ENCODE measurements at places on chromosomes 6 and 20. TPM values are rescaled to one million over a fixed set of nuclear protein-coding genes. Genes with fewer than 3 reads are reported as not detected.

GRCh38 chr6:108869876-108870275, 21.7 kb downstream of the ARMC2 start:
- DNase-seq = no peak
- H3K27ac ChIP-seq = no peak overlapping the region
- no peaks in the 10 kb centered on the region for H3K27me3 ChIP-seq
- no peaks in the 10 kb centered on the region for H3K36me3 ChIP-seq
- peaks cover 3% of the 10 kb centered on the region for H3K4me1 ChIP-seq
- no peak overlapping the region for H3K4me3 ChIP-seq

GRCh38 chr6:41836022-41836659, 48.6 kb downstream of the TOMM6 start:
- no peaks in the 10 kb centered on the region for H3K27me3 ChIP-seq
- no peak for DNase-seq
- no peaks in the 10 kb centered on the region for H3K36me3 ChIP-seq
- no peak overlapping the region for H3K4me3 ChIP-seq
- H3K4me1 ChIP-seq = no peaks in the 10 kb centered on the region
- no peak overlapping the region for H3K27ac ChIP-seq

DNA sequence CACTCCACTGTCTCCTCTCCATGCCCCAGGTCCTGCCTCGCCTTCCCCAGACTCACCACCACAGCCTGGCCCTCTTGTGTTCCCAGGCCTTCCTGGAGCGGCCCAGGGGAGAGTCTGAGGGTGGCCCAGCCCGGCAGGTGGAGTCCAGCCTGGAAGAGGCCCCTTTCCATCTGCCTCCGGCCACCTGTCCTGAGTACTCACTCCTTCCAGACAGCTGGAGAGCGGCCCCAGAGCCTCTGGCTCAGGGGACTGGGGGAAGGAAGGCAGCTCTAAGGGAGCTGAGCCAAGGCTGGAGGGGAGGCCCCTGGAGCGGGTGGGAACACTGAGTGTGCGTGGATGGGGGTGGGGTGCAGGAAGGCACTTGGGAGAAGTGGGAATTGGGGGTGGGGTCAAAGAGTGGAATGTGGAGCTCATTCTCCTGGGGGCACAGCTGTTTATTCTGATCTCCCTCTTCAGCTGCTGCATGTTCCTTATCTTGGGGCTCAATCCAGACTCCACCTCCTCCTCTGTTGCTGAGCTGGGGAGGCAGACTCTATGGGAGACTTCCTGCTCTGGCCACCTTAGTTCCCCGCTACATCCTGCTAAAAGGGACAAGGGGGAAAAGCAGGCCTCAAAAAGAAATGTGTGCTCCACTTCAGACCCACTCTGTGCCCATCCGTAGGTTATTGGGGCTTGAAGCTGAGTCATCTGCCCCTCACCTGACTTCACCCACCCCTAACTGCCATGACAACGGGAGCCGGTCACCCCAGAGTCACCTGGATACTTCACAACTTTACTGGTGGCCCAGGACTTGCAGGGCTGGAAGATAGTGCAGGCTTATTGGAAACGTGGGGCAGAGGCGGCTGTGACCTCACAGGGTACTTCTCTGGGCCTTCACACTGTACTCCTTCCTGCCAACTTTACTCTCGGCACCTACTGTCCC, 19.5 kb upstream of the TAF8 start:
- H3K36me3 ChIP-seq = no peaks in the 10 kb centered on the region
- H3K4me3 ChIP-seq = no peak overlapping the region
- no peak overlapping the region for H3K27ac ChIP-seq

DNA sequence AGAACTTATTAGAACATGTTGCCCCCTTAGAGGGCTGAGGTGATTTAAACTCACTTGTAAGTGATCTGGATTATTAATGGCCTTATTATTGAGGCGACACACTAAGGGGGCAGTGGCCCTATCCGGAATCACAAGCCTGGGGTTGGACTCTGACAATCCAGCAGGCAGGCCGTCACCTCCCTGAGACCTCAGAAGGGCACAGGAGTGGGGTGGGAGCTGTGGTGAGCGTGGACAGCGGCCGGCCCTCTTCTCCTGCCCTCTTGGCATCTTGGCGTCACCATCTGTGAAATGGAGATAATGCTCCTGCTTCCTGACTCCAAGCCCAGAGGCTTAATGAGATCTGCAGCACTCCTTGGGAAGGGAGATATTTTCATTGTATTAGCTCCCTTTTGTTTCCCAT, 15.6 kb upstream of the UQCC2 start:
- no peaks in the 10 kb centered on the region for H3K27me3 ChIP-seq
- no peak overlapping the region for H3K27ac ChIP-seq
- DNase-seq = no peak
- no peaks in the 10 kb centered on the region for H3K36me3 ChIP-seq
- no peak overlapping the region for H3K4me3 ChIP-seq

DNA sequence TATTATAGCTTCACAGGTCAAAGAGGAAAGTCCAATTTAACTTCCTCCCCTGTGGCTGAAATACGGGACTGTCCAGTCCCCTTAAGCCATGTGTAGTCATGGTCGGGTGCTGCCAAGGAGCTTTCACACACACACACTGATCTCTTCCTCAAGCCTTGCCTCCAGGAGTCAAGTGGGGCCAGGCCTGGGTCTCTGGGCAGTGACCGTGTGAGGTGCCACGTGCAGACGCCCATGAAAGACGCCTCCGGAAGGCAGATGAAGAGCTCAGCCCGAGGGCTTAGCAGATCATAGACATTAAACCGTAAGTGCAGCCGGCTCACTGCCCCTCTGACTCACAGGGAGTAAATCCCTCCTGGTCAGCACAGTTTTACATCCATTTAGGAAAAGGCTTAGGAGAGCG, 4.2 kb downstream of the GABRR2 start:
- H3K4me1 ChIP-seq = no peaks in the 10 kb centered on the region
- no peak overlapping the region for H3K4me3 ChIP-seq
- H3K27ac ChIP-seq = no peak overlapping the region
- DNase-seq = no peak

GRCh38 chr6:128882560-128882959, 378 bp upstream of the LAMA2 start:
- no peak for DNase-seq
- H3K36me3 ChIP-seq = no peaks in the 10 kb centered on the region
- peaks cover 3% of the 10 kb centered on the region for H3K4me1 ChIP-seq
- H3K4me3 ChIP-seq = peak overlapping the region; percentile 38
- H3K27ac ChIP-seq = no peak overlapping the region
- H3K27me3 ChIP-seq = no peaks in the 10 kb centered on the region

GRCh38 chr6:24920136-24920535, 15.6 kb downstream of the RIPOR2 start:
- no peak overlapping the region for H3K27ac ChIP-seq
- no peak overlapping the region for H3K4me3 ChIP-seq
- H3K4me1 ChIP-seq = peaks cover 30% of the 10 kb centered on the region
- DNase-seq = no peak
- no peaks in the 10 kb centered on the region for H3K36me3 ChIP-seq

GRCh38 chr20:50708845-50709635, 17.7 kb upstream of the RIPOR3 start:
- H3K27me3 ChIP-seq = no peaks in the 10 kb centered on the region
- DNase-seq = no peak
- H3K27ac ChIP-seq = no peak overlapping the region
- no peak overlapping the region for H3K4me3 ChIP-seq

DNA sequence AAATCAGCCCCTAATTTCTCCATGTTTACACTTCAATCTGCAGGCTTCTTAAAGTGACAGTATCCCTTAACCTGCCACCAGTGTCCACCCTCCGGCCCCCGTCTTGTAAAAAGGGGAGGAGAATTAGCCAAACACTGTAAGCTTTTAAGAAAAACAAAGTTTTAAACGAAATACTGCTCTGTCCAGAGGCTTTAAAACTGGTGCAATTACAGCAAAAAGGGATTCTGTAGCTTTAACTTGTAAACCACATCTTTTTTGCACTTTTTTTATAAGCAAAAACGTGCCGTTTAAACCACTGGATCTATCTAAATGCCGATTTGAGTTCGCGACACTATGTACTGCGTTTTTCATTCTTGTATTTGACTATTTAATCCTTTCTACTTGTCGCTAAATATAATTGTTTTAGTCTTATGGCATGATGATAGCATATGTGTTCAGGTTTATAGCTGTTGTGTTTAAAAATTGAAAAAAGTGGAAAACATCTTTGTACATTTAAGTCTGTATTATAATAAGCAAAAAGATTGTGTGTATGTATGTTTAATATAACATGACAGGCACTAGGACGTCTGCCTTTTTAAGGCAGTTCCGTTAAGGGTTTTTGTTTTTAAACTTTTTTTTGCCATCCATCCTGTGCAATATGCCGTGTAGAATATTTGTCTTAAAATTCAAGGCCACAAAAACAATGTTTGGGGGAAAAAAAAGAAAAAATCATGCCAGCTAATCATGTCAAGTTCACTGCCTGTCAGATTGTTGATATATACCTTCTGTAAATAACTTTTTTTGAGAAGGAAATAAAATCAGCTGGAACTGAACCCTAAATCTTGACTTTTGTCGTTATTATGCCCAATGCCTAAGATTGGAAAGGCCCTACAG, 4.5 kb downstream of the SOX4 start:
- no peak for DNase-seq
- H3K27me3 ChIP-seq = no peaks in the 10 kb centered on the region
- peak overlapping the region; percentile 97 for H3K4me3 ChIP-seq
- H3K27ac ChIP-seq = no peak overlapping the region
- peaks cover 30% of the 10 kb centered on the region for H3K36me3 ChIP-seq

- H3K27me3 ChIP-seq = no peaks in the 10 kb centered on the region
- H3K4me1 ChIP-seq = peaks cover 4% of the 10 kb centered on the region
- no peak for DNase-seq
- H3K27ac ChIP-seq = no peak overlapping the region
- H3K4me3 ChIP-seq = no peak overlapping the region
These were observed 117.5 kb upstream of the CEP85L start for GRCh38 chr6:118768904-118769325.

GRCh38 chr6:14966096-14966905, 279.6 kb upstream of the JARID2 start:
- no peaks in the 10 kb centered on the region for H3K27me3 ChIP-seq
- H3K4me1 ChIP-seq = peaks cover 6% of the 10 kb centered on the region
- H3K36me3 ChIP-seq = no peaks in the 10 kb centered on the region

Gene TNXB
- polyA plus RNA-seq = 6.5 TPM

Gene KHDC3L
- 0.11 TPM for polyA plus RNA-seq

GRCh38 chr6:14066782-14067406, 50.7 kb upstream of the CD83 start:
- no peaks in the 10 kb centered on the region for H3K27me3 ChIP-seq
- DNase-seq = no peak
- no peak overlapping the region for H3K27ac ChIP-seq
- H3K4me1 ChIP-seq = no peaks in the 10 kb centered on the region
- H3K4me3 ChIP-seq = no peak overlapping the region
- H3K36me3 ChIP-seq = no peaks in the 10 kb centered on the region

DNA sequence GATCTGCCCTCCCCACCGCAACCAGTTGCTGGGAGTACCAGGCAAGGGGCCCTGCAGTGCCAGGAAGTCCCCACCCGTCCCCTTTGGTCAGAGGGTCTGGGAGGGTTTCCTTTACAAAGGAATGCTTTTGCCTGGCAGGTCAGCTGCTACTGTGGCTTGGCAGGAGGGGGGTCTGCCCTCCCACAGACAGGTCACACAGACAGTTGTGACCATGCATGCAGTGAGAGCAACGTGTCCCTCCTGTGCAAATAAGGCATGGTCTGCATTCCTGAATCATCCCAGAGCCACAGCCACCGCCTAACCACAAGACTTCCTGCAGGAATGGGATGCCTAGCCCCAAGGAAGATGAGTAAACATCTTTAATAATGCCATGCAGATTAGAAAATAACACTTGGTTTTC, 439 bp upstream of the F13A1 start:
- H3K36me3 ChIP-seq = no peaks in the 10 kb centered on the region
- H3K4me1 ChIP-seq = peaks cover 4% of the 10 kb centered on the region
- peaks cover 18% of the 10 kb centered on the region for H3K27me3 ChIP-seq
- H3K27ac ChIP-seq = no peak overlapping the region
- DNase-seq = no peak

DNA sequence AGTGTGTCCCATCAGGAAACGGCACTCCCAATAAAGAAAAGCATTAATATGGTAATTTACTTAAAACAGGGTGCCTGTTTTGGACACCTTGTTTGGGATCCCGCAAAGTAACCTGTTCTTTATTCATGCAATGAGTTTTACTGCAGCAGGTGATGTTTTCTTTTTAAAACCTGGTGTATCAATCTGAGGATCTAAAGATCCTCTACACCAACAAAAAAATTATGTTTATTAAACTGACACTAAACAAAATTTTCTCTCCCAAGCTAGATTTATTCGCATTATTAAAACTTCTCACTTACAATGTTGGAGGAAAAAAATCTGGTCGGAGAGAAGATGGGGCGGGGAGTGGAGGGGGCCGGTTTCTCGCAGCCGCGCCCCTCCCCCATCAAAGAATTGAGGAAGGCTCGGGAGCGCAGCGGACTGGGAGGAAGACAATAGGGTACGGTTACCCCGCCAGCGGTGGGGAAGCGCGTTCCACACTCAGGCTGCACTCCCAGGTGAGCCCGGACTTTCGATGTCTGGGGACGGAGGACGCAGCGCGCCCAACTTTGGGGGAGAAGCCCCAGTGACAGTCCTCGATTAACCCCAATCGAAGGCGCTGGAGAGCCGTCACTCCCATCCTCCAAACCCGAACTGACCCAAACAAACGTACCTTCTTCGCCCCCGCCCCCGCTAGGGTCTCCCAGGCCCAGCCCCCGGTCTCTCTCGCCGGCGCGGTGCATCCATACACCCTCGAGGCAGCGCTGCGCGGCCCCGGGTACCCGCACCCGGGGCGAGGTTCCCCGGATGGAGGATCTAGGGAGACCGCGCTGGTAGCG, 1.3 kb downstream of the CD24 start:
- peaks cover 38% of the 10 kb centered on the region for H3K36me3 ChIP-seq
- H3K27ac ChIP-seq = peak overlapping the region; percentile 95
- no peak for DNase-seq
- H3K4me3 ChIP-seq = peak overlapping the region; percentile 87

Gene DEFB132
- not detected for polyA plus RNA-seq

DNA sequence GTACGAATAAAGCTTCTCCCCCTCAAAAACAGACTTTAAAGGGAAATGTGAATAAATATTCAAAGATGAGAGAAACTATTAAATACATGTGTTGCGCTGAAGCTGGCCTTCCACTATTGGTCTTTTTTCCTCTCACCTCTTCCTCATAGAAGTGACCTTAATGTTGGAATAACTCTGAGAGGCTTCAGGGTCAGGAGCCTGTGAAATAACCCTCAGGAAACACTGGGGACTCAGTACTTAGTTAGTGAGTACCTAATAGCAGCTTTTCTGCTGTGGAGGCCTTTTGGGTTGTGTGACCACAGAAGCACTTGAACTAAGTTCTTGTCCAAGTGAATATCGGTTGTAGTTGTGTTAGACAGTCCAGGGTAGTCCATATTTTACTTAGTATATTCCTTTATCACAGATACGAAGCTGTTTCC, 799 bp upstream of the SHPRH start:
- DNase-seq = no peak
- H3K4me3 ChIP-seq = peak overlapping the region; percentile 93
- no peaks in the 10 kb centered on the region for H3K27me3 ChIP-seq

- H3K27me3 ChIP-seq = no peaks in the 10 kb centered on the region
- H3K27ac ChIP-seq = no peak overlapping the region
- no peak overlapping the region for H3K4me3 ChIP-seq
- no peak for DNase-seq
These were observed 82.4 kb upstream of the TAB2 start for GRCh38 chr6:149235130-149235561.
